Activated naive CD4-positive, alpha-beta T cell treated with anti-CD3 and anti-CD28 coated beads, Interleukin-2, amount 50 U/mL, for 16 hours (primary cell): ENCODE measurements at places on chromosomes 1 and 21.

GRCh38 chr1:38026592-38027200 is 14.2 kb downstream of the UTP11 start:
- peak; percentile 63 for DNase-seq

DNA sequence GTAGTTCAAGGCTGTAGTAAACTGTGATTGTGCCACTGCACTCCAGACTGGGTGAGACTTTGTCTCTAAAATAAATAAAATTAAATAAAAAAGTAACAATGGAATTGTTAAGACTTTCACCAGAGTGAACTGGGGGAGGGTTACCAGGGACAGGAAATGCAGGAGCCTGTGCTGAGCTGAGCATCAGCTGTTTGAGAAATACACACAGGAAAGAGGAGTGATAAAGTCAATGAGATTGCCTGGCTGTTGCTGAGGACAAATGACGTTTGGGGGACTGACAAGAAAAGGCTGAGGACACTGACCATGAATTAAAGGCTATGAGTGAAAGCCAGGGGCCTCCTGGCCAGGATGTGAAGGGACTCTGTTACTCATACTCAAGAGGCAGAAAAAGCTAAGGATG is 226.3 kb downstream of the SETD4 start:
- no peak for DNase-seq

DNA sequence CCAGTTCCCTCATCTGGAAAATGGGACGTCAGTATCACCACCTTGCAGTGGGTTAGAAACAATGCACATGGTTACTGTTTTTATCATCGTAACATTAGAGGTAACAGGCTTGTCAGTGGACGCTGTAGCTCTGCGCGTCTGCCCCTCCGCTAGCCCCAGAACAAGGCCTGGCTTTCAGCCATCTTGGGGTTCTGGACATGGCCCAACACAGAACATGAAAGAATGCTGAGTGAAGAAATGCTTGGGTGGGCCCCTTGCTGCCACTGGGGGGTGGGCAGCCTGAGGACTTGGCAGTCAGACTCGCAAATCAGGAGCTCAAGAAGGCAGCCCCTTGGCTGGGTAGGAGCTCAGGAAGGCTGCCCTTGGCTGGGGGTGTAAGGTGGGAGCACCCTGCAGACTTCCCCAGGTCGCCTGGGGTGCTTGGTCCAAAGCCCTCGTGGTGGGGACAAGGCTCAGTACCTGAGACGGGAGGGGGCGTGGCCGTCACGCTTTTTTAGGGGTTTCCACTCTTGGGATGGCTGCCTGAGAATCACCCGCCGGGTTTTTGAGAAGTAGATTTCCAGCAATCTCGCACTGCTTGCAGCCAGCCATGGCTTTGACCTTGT is 51.7 kb downstream of the SLC37A1 start:
- no peak for DNase-seq

- no peak for DNase-seq
Observed at GRCh38 chr1:208357644-208358507, 113.7 kb upstream of the PLXNA2 start.

DNA sequence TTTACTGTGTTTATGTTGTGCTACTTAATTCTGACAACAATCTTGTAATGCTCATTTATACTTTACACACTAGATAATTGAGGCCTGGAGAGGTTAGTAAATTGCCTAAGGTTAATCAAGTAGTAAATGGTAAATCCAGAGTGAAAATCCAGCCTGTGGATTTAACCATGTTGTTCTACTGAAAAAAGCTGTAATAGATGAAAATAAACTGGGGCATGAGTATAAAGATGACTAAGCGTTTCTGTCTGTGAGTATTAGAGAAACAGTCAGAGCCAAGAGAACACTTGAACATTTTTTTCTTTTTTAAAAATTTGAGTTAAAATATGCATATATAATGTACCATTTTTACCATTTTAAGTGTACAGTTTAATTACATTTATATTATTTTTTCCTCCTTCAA is 47.9 kb upstream of the LEPR start:
- no peak for DNase-seq

DNA sequence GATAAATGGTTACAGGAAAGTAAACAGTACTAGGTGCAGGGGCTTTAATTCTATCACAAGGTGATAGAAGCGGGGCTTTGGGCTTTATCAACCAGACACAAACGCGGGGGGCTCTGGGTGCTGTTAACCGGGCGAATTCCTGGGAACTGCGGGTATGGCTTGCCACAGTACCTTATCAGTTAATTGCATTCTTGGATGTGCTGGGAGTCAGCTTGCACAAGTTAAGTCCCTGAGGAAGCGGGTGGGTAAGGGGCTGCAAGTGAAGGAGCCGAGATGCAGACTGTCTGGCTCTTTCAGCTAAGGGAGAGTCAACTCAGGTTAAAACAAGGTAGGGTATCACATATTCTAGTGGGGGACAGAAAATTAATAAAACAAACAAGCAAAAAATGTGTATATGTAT is 661 bp downstream of the GBP4 start:
- peak; percentile 12 for DNase-seq

DNA sequence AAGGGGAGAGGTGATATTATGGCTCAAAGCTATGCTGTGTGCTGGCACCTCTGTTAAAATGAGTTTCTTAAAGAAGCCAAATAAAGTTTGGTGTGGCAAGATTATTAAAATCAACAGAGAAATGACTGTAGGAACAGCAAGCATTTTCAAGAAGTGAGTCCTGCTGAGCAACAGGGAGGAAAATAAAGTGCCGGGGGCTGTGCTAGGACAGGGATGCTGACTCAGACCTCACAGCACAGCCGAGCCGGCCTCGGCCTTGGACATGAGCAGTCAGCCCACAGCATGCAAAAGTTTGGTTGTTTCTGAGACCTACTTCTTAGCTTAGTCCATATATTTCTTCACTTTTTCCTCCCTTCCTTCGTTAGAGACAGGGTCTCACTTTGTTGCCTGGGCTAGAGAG is 19.2 kb downstream of the CNIH3 start:
- DNase-seq = no peak

- no peak for DNase-seq
Observed at GRCh38 chr1:202063093-202063492, 52.7 kb downstream of the ELF3 start.

DNA sequence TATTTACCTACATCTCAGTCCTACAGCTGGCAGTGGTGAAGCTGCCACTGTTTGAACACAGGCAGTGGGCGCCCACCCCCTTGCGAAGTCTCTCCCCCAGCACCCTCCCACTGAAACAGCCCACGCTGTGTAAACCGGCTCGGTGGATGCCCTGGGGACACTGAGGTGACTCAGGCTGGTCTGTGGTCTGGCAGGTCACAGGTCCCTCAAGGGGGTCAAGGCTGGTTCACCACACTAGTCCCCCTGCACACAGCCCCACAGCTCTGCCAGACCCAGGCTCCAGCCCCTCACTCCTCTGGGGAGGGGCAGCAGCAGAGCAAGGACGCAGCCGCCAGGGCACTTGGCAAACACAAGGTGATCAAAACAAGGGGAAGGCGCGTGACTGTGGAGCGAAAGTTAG is 7.6 kb downstream of the CHD5 start:
- no peak for DNase-seq

GRCh38 chr21:35401476-35401875 is 352.4 kb upstream of the RUNX1 start:
- no peak for DNase-seq

- no peak for DNase-seq
Observed at GRCh38 chr1:82604524-82604923, 803.8 kb downstream of the ADGRL2 start.

GRCh38 chr1:36803868-36804570 is 230.3 kb downstream of the GRIK3 start:
- no peak for DNase-seq

DNA sequence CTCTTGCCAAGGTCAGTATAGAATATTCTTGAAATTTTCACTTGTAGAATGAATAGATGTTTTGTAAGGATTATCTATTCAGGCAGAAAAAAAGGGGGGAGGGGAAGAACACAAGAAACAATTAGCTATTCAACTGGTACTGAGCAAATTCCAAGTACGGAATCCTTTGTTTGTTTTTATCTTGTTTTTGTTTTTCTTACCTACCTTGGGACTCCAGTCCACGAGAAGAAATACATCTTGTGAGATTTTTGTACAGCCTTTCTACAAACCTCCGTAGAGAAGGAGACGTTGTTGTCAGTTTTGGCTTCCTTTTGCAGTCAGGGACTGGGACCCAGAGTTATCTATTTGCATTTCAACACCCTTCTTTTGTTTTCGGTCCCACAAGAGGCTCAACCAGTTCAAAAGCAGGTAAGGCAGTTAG is 36.0 kb downstream of the ZNF281 start:
- no peak for DNase-seq

DNA sequence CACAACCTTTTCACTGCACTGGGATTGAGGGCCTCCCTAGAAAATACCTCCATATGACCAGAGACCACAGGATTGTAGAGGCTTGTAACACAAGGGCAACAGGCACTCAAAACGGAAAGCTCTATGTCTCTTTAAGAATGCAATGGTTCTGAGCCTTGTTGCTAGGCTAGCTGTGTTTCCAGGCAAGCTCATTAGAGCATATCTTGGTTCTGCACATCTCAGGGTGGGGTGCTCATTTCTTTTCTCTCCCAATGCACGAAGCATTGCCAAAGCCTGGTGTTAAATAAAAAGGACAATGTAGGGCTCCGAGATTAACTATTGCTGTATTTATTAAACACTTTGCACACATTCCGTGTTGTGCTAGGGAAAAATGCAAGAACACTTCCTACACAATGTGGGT is 315.9 kb downstream of the PRDM2 start:
- no peak for DNase-seq

DNA sequence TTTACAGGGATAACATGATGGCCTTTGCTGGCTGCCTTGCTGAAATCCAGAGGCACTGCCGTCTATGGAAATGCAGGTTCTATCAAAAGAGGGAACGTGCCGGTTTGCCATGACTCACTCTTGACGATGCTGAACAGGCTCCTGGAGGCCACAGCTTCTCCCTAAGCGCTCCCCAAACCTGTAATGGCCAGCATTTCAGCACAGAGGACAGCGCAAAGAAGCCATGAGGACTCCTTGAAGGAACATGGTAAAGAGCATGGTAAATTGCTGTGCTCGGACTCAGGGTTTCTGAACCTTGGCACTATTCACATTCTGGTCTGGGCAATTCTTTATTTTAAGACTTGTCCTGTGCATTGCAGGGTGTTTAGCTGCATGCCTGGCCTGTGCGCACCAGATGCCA is 217.5 kb downstream of the CAMTA1 start:
- DNase-seq = no peak

- DNase-seq = no peak
Observed at GRCh38 chr1:25644962-25645361, 28.4 kb downstream of the MAN1C1 start.

DNA sequence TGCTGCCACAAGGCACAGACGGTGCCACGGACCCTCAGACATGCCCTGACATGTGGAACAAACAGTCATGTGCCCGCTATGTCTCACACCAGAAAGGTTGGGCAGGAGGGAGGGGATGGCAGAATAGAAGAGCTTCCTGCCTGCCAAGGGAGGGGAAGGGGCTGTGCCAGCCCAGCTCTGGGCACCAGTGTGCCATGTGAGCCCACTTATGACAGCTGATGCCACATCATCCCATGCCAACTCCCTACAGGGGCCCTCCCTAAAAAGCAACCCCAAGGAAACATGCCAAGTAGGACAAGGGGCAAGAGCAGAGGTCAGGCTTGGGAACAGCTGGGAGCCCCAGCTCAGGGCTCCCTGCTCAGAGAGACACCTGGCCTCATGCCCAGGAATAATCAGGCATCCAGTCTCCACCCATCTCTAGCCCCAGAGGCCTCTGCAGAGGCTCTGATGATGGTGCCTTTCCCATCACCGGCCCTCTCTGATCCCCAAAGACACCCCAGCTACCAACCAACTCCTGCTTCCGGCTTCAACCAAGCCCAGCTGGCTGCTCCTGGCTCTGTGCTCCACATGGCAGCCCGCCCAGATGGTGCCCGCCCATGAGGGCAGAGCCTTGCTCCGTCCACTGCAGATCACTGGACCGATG is 10.3 kb downstream of the ADGRB2 start:
- DNase-seq = no peak

DNA sequence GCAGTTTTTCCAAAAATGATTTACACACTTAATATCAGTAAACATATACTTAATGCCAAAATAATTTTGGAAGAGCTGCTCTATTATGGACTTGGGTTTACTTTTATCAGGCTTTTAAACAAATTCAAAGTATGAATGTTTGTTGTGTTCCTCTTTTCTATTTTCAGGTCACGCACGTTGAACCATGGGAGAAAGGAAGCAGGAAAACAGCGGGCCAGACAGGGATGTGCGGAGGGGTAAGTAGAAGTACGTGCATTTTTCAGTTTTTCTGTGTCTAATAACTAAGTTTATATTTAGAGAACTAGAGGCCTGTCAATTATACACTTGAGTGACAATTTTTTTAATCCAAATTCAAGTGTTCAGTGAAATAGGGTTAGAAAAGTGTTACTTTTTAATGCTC is 3.4 kb downstream of the PRPF38B start:
- no peak for DNase-seq

DNA sequence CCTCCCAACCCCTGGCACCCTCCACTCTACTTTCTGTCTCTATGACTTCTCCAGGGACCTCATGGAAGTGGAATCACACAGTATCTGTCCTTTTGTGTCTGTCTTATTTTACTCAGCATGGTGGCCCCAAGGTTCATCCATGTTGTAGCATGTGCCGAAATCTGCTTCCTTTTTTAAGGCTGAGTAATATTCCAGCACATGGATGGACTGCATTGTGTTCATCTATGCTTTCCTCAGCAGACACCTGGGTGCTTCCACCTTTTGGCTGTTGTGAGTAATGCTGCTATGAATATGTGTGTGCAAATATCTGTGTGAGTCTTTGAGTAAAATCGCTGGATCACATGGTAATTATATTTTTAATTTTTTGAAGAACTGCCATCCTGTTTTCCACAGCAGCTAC is 1.6 kb upstream of the PFKL start:
- DNase-seq = no peak

- DNase-seq = no peak
Observed at GRCh38 chr1:62744611-62745577, 39.0 kb upstream of the ATG4C start.

GRCh38 chr1:4301007-4301406 is 353.4 kb upstream of the AJAP1 start:
- no peak for DNase-seq

GRCh38 chr1:162141281-162142054 is 72.0 kb downstream of the NOS1AP start:
- DNase-seq = no peak

DNA sequence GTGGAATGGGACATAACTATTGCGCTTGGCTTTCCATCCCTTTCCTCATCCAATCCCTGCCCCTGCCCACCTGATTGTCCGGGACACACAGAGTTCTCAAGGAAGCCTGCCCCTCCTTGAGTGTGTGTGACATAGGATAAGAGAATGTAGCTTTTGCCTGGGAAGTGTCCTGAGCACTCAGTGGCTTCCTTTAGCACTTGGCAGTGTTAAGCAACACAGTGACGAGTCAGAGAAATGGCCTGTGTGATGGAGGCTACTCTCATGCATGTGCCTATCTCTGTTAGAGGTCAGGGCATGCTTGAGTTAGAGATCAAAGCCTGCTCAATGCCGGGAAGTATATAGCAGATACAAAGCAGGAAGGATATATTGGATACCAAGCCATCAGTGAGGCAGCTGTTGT is 289.5 kb downstream of the SIPA1L2 start:
- no peak for DNase-seq

- peak; percentile 16 for DNase-seq
Observed at GRCh38 chr1:179129702-179130473, 48.0 kb downstream of the TOR3A start.

GRCh38 chr1:198328458-198329032 is 171.7 kb downstream of the NEK7 start:
- DNase-seq = no peak

GRCh38 chr1:225851805-225852204 is 30.4 kb downstream of the TMEM63A start:
- DNase-seq = no peak

GRCh38 chr1:224670506-224670905 is 54.4 kb downstream of the CNIH3 start:
- DNase-seq = no peak
